Stimulated activated CD8-positive, alpha-beta memory T cell treated with anti-CD3 and anti-CD28 coated beads, Interleukin-12 subunit alpha, Interleukin-12 subunit beta, amount 100 ng/mL, for 4 hours (primary cell): ENCODE measurements at places on chromosomes 13 and 19.
A peak's percentile ranks its signal among the peaks of the same experiment; 100 is the strongest.

DNA sequence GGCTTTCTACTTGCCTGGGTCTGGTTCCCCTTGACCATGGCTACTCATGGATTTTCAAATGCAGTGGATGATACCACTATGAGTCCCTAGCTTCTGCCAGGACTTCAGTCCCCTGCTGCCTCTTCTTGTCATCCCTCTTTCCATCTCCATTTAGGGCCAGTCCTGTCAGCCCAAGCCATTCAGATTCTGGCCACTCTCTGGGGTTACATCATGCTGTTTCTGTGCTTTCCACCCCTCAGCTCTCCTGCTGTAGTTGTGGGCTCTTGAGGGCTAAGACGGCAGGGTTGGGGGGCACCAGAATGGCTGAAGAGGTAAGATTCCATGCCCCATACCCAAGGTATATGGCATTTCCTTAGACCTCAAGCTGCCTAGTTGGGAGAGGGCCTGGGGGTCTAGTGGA is 13.2 kb upstream of the ZNF492 start:
- DNase-seq, result no peak

- DNase-seq, result no peak
Observed at GRCh38 chr19:38360839-38361631, 13.3 kb upstream of the PSMD8 start.

GRCh38 chr13:76223565-76223964 is 587.4 kb downstream of the LMO7 start:
- no peak for DNase-seq

DNA sequence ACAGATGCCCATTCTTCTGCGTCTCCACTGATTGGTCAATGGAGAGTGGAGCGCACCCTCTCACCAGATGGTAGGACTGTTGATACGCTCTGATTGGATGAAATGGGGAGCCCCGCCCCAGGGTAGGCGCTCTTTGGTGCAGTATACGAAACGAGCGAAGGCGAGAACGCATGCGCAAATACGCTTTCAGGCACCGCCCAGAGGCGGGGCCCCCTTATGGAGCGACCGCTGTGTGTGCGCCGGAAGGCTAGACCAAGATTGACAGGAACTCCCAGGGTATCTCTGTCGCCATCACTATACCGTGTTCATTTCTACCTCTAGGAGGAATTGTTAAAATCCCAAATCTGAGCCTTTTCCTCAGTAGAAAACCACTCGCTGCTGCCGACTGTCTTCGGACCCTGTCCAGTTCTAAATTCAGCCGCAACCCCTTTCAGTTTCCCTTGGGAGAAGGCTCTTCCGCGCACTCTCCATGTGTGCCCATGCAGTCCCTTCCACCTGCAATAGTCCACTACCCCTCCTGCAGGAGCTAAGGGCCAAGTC is 720 bp upstream of the HNRNPL start:
- peak; percentile 98 for DNase-seq

- no peak for DNase-seq
Observed at GRCh38 chr19:42601811-42602443, 7.2 kb upstream of the CEACAM8 start.

DNA sequence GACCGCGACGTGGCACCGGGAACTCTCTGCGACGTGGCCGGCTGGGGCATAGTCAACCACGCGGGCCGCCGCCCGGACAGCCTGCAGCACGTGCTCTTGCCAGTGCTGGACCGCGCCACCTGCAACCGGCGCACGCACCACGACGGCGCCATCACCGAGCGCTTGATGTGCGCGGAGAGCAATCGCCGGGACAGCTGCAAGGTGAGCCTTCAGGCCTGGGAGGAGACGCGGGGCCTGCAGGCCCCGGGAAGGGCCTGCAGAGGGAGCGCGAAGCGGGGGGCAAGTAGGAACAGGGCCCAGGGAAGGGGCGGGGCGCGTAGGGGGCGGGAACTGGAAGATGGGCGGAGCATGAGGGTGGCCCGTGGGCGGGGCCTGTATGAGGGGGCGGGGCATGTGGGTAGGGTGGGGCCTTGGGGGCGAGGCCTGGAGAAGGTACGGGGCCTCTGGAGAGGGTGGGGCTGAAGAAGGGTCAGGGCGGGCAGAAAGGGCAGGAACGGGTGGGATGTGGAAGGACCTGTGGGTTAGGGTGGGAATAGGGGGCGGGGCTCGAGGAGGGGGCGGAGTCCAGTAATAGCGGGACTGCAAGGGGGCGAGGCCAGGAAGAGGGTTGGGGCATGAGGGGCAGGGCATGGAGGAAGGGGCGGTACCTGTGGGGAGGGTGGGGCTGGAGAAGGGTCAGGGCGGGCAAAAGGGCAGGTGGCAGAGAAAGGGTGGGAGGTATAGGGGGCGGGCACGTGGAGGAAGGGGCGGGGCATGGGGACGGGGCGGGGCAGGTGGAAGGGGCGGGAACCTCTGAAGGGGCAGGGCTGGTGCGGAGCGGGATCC is 2.5 kb downstream of the CFD start:
- DNase-seq, result peak; percentile 44

DNA sequence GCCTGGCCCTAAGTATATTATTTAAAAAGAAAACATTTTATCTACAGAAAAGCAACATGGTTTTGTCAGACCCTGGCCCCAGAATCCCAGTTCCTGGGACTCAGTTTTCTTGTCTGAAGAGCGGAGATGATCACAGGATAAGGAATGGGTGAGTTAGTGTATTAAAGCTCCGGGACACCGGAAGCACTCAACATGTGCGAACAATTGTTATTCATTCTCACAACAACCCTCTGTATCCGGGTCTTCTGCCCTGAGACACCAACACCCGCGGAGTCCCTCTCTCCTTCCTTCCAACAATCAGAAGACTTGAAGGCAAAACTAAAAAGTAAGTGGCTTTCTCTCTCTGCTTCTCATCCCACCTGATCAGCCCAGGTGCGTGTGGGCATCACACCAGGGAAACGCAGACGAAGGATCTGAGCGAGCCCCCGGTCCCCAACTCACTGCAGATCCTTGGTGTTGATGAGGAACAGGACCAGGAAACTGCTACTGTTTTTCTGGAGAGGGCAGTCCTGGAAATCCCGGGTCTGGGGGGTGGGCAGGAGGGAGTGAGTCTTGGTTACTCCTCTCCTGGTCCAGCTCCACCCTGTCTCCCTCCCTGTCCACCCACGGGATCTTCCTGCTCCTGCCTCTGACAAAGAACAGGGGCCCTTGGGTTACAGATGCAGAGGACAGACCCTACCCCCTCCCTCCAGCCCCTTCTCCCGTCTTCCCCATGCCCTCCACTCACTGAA is 2.0 kb downstream of the GPR108 start:
- no peak for DNase-seq

- no peak for DNase-seq
Observed at GRCh38 chr13:25980255-25980654, 71.6 kb downstream of the SHISA2 start.
